ENCODE measurements at places on chromosomes 4 and X. TPM values are rescaled to one million over a fixed set of nuclear protein-coding genes. Genes with fewer than 3 reads are reported as not detected.

HNRNPD gene
- 64.4 TPM for total RNA-seq

MSN gene
- 41.1 TPM for total RNA-seq

GALNTL6 gene
- 68.5 TPM for total RNA-seq

GPRASP1 gene
- 65.3 TPM for total RNA-seq

SASH3 gene
- total RNA-seq, result 3.2 TPM

MAGEA12 gene
- total RNA-seq, result not detected

Data from diencephalon (tissue), 1 donor.